ENCODE measurements at places on chromosomes 6 and 20.
A peak's percentile ranks its signal among the peaks of the same experiment; 100 is the strongest.

DNA sequence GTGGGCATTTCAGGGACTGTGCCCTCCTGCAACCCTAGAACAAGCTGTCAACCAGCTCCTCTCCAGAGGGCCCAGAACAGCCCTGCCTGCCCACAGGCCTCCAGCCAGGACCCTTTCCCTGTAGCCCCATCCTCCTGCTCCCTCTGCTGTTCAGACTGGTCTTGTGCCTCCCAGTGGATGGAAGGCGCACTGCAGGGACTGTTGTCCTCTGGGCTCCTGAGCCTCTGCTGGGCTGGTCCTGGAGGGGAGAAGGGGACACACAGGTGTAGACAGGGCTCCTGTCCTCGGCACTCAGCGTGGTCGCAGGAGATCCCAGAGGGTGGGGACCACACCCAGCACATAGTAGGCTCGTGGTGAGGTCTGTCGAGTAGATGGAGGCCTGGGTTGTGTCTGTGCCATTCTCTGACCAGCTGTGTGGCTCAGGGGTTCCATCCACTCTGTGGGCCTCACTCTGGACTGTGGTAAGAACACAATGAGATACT is 11.5 kb downstream of the ITPR3 start:
- peak; percentile 16 for DNase-seq

DNA sequence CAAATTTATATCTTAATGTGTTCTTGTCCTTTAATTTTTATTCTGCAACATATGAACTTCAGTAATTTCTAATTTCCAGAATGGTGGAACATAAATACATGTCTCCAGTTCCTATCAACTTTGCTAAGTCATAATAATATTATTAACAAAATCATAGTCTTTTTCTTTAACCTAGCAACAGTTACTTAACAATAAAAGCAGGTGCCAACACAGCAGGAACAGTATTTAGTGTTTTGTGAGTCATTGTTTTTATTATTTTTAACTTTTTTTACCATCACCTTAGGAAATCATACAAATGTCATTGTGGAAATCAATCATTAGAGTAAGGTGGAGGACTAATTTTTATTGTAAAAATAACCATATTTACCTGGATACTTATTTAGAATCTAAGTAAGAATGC is 133.5 kb downstream of the PLCB1 start:
- DNase-seq = no peak

DNA sequence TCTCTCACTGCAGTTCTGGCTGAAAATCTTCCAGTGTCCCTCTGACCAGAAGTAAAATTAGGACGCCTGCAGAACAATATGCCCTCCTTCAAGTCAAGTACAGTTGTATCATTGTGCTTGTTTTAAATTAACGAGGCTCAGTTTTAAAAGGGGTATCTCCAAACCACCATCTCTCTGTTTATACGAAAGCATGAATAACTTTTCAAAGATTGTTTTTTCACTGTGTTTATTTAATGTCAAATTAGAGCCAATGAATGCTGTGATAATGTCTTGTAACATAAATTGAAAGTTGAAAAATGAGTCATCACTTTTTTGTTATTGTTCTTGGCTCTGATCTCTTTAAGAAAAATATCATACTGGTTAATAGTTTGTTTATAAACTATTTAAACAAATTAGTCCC is 230.7 kb upstream of the THEMIS start:
- DNase-seq = no peak

- DNase-seq = no peak
These were observed 15.1 kb upstream of the SNRPB2 start for GRCh38 chr20:16714751-16715150.

GRCh38 chr6:146916435-146917025 is 287.7 kb upstream of the STXBP5 start:
- DNase-seq = no peak

GRCh38 chr6:119426619-119427018 is 77.1 kb upstream of the MAN1A1 start:
- DNase-seq = no peak

Data from stimulated activated CD8-positive, alpha-beta memory T cell treated with anti-CD3 and anti-CD28 coated beads, Interleukin-4, amount 100 ng/mL, for 4 hours (primary cell).